Vagina (tissue), 2 donors: ENCODE measurements at places on chromosomes 4 and X.
A peak's percentile ranks its signal among the peaks of the same experiment; 100 is the strongest.

- DNase-seq, result no peak
- no peak overlapping the region for H3K4me3 ChIP-seq
- H3K36me3 ChIP-seq, result no peaks in the 10 kb centered on the region
- no peaks in the 10 kb centered on the region for H3K27me3 ChIP-seq
- no peaks in the 10 kb centered on the region for H3K4me1 ChIP-seq
- no peak overlapping the region for H3K27ac ChIP-seq
These were observed 23.6 kb upstream of the HMGB3 start for GRCh38 chrX:150959557-150959956.

GRCh38 chr4:11152684-11153083 is 276.0 kb downstream of the HS3ST1 start:
- H3K36me3 ChIP-seq, result no peaks in the 10 kb centered on the region
- no peak overlapping the region for H3K4me3 ChIP-seq
- H3K27ac ChIP-seq, result no peak overlapping the region

- H3K36me3 ChIP-seq, result no peaks in the 10 kb centered on the region
- peak overlapping the region; percentile 71 for H3K27ac ChIP-seq
- DNase-seq, result no peak
- peaks cover 19% of the 10 kb centered on the region for H3K4me1 ChIP-seq
- no peak overlapping the region for H3K4me3 ChIP-seq
These were observed 17.2 kb downstream of the DHRSX start for GRCh38 chrX:2483398-2484060.

DNA sequence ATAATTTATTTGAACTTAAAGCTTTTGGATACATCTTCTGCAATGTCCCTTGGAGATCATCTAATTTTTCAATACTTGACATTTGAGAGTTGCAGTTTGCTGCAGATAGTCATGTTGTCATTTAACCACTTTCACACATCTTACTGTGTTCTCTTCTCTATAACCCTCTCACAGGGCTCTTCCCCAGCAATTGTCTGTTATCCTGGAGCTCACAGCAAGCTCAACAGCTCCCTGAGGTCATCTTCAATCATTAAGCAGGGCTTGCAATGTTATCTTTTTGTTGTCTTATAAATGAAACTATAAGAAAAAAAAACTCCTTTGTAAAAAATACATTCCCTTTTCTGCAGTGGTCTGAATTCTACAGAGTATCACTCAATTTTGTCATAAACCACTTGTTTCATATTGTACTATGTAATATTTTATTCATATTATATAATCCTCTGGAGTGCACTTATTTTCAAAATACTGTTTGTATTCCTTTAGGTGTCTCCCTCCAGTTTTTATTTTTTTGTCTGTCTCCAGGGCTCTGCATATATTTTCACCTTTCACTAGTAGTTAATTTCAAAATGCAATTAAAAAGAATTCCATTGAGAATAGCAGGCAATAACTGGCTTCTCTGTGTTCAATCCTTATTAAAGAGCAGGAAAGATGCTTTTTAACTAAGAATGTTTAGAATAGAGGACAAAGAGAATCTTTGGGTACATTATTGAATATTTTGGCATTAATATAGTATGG is 106.3 kb upstream of the ARSJ start:
- H3K4me3 ChIP-seq, result no peak overlapping the region
- DNase-seq, result no peak
- H3K27me3 ChIP-seq, result no peaks in the 10 kb centered on the region
- no peak overlapping the region for H3K27ac ChIP-seq
- no peaks in the 10 kb centered on the region for H3K36me3 ChIP-seq
- H3K4me1 ChIP-seq, result no peaks in the 10 kb centered on the region
